Mucosa of descending colon (tissue), 3 donors: ENCODE measurements at places on chromosomes 7 and 10. TPM values are rescaled to one million over a fixed set of nuclear protein-coding genes. Genes with fewer than 3 reads are reported as not detected.

DNA sequence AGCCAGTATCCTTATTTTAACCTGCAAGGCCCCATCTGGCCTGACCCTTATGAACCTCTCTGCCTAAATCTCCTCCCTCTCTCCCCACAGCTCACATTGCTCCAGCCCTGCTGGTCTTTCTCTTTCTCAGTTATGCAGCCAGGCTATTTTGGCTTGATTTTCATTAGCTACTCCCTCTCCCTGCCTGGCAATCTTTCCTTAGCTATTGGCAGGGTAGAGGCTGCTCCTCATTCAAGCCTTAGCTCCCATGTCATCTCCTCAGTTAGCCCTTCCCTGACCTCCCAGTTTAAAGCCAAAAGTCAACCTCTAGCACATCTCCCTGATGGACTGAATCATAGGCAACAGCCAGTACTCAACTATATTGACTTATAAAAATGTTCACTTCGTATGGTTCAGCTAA is 214.4 kb upstream of the CELF2 start:
- DNase-seq: no peak

- DNase-seq: peak; percentile 54
Observed at GRCh38 chr7:35993676-35994606, 159.1 kb upstream of the EEPD1 start.

DNA sequence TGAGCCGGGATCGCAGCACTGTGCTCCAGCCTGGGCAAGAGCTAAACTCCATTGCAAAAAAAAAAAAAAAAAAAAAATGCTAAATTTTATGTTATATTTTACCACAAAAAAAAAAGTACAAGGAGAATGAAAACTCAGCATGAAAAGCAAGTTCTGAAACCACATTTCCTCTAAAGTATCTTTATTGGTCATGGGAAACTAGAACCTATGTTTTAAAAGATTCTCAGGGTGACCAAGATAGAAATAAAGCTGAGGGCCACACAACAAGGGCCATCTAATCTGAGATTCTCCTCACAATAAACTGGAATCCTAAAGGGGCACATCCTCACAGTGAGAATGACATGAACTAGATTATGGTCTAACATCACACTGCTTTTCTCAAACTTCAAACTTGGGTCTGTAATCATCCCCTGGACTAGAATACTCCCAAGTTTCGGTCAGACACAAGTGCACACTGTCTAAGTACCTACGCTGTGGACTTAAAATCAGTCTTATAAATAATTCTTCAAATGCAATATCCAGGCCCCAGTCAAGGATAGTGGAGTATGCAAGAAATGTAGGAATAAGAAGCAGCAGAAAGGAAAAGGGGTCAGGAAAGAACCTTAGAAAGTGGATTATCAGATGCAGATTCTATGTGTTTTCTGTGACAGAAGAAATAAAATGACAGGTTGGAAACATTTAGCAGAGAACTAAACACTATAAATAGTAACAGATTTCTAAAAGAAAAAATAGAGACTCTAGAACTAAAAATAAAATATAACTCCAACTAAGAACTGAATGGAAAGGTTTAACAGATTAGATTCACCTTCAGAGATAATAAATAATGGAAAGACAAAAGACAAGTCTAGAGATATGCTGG is 49.9 kb downstream of the COA1 start:
- no peak for DNase-seq

DNA sequence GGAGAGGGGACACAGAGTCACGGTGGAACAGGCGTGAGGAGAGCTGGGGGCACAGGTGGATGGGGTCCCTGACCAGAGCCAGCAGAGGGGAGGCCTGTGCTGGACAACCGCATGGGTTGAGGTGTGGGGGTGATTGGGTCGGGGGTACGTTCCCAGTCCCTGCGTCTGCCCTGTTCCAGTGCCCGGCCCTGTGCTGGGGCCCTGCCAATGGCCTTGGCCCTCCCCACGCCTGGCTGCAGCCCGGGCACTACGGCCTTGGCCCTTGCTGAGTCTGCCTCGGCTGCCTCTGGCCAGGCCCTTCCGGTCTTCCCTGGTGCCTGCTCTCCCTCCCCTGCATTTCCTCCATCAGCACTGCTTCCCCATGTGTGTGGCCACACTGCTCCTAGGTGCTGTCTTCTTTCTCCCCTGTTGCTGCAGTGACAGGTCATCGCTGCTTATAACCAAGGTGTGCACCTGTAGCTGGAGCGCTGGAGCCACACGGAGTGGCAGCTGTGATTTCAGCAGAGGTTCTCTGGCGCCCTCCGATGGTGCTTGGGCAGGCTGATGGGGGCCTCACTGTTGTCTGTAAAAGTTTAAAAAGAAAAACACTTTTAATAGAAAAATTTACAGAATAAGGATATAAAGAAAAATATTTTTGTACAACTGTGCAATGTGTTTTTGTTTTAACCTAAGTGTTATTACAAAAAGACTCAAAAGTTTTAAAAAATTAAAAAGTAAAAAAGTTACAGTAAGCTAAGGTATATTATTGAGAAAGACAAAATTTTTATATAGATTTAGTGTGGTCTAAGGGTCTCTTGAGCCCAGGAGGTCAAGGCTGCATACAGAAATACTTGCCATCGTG is 45.2 kb upstream of the BHLHA15 start:
- DNase-seq: peak; percentile 84

DNA sequence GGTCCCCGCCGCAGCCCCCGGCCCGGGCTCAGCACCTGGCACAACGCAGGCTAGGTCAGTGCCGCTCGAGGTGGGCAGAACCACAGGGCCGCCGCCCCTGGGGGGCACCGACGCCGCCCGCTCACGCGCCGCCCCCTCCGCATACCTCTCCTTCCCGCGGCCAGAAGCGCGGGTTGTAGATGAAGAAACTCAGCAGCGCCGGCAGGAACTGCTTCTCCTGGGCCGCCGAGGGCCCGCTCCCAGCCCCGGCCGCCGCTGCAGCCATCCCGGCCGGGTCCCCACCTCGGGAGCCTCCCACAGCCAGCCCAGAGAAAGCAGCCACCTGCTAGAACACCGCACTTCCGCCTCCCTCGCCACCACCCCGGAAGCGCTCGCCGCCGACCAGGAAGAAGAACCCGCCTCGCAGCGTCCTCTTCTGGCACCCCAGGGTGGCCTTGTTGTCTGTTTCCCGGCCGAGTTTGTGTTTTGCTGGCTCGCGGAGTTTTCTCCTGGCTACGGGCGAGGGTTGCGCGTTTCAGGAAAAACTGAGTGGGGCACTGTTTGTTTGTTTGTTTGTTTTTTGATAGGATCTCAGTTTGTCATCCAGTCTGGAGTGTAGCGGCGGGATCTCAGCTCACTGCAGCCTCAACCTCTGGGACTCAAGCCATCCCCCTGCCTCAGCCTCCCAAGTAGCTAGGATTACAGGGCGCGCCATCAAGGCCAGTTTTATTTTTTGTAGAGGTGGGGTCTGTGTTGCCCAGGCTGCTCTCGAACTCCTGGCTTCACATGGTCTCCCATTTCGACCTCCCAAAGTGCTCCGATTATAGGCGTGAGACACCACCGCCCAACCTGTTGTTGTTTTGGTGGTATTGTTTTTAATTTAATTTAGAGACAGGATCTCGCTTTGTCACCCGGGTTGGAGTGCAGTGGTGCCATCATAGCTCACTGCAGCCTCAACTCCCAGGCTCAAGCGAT is 17.7 kb downstream of the OCM2 start:
- peak; percentile 88 for DNase-seq

Gene STK31
- 0.65 TPM for total RNA-seq

Gene SERPINE1
- 2.9 TPM for total RNA-seq
